Stimulated activated CD4-positive, alpha-beta T cell treated with anti-CD3 and anti-CD28 coated beads, Interleukin-4, amount 100 ng/mL, for 1 hour (primary cell): ENCODE measurements at places on chromosomes 7 and 10.

DNA sequence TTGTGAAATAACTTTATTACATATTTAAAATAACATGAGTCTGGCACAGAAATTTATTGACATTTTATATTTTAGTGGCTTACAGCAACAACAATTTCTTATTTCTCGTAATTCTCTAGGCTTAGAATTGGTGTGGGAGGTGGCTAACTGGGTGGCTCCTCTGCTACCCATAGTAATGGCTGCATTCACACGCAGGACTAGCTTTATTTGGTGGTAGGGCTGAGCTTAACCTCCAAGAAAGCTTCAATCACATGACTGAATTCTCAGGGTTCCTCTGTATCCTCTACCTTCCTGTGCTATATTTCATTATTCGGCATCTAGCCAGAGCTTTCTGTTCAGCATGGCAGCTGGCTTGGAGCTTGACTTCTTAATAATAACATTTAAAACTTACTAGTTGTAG lies 138.8 kb downstream of the ZWINT start:
- DNase-seq: no peak

GRCh38 chr10:68559841-68560185 lies 324 bp upstream of the TET1 start:
- DNase-seq: no peak

- no peak for DNase-seq
These were observed 694.1 kb downstream of the SUGCT start for GRCh38 chr7:40828686-40829600.

DNA sequence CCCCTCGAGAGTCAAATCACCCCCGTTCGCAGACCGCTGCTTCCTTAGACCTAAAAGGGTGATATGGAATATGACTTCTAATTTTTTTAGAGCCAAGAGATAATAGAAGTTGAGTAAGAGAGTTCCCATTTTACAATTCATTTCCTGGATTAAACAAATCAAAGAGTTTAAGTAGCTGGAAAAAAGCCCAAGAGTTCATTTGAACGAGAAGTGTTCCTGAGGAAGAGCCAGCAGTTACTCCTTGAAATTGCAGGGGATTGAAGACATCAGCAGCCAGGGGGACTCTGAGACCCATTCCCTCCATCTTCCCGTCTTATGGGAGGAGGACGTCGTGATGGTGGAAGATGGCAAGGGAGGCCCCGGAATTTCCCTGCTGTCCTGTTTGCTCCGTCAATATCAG lies 277.0 kb downstream of the WDR11 start:
- no peak for DNase-seq

DNA sequence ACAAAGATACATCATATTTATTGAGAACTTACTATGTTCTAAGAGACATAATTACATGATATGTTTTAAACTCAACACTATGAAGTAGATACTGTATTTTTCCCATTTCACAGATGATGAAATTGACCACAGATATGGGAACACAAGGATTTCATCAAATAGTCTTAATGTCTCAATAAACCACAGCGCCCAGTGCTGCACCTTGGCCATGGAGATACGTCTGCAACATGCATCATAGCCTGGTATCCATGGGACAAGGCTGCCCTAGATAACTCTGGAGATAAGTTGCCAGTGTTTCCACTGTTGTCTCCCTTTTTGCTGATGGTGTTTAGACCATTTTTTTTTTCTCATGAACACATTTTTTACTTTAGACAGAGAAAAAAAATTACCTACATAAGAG lies 97.5 kb downstream of the GNAT3 start:
- no peak for DNase-seq

DNA sequence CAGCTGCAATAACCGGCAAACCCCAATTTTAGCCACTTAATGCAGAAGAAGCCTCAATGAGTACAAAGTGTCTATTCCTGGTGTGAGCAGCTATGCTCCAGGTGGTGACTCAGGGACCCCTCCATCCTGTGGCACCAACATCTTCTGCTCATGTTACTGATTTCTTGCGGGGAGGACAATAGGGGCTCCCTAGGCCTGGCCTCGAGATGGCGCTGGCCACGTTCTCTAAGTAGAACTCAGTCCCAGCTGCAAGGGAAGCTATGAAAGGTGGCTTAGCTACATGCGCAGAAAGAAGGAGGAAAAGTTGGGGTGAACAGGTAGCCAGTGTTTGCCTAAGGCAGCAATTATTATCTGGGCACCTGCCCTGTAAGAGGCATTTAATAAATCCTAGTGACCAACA lies 6.6 kb downstream of the GJD4 start:
- DNase-seq: no peak

DNA sequence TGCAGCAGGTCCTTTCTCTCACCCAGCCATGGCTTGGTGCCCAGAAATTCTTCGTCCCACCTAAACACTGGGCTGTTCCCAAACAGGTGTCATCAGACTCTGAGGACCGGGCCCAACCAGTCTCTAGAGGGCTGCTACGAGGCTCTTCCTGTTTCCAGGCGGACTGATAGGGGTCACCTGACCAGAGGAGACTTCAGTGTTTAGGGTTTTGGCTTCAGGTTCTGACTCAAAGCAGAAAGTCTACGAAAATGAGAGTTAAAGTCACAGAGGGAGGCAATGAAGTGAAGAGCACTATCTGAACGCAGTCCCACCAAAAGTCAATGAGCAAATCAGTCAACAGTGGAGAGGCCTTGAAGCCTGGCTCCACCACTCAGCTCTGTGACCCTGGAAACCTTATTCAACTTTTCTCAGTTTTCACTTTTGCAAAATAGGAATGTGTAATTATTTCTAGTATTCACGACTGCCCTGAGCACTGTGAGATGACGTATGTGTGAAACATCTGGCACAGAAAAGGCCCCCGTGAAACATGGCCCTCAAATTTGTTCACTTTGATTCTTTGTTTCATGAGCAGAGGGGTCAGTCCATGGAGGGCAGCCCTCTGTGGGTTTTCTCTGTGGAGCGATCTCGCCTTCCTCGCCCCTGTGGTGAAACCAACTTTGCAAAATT lies 189.9 kb upstream of the PDE1C start:
- no peak for DNase-seq

- DNase-seq: no peak
These were observed 21.7 kb upstream of the NKX6-2 start for GRCh38 chr10:132807621-132808049.

DNA sequence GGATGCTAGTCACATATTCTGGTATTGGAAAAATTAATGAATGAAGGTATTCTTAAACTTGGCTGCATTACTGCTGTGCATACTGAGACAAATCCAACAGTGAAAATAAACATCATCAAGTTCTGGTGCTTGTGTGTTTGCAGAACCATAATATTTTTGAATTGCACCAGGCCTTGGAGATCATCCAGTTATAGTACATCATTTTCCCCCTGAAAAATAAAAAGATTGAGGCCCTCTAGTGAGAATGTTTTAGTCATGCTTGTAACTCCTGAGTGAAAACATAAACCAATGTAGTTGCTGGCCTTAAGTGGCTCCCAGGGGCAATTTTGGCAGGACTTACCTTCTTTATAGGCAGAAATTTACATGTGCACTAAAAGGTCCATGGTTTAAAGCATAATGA lies 218.8 kb upstream of the TMEM229A start:
- no peak for DNase-seq

GRCh38 chr10:60911216-60911615 lies 32.8 kb downstream of the RHOBTB1 start:
- no peak for DNase-seq

- no peak for DNase-seq
These were observed 51.0 kb downstream of the FBXW4 start for GRCh38 chr10:101644002-101644401.

GRCh38 chr7:143288836-143289235 lies 685 bp downstream of the CASP2 start:
- no peak for DNase-seq

DNA sequence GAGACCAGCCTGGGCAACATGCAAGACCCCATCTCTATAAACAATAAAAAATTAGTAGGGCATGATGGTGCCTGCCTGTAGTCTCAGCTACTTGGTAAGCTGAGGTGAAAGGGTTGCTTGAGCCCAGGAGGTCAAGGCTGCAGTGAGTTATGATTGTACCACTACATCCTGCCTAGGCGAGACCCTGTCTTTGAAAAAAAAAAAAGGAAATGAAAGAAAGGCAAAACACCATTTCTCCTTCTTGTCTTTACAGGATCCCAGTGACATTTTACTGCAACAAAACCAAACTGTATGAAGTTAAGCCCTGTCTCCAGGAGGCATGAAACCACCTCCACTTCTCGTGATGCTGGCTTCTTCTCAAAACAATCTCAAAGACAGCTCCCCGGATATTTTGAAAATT lies 29.9 kb upstream of the PBLD start:
- DNase-seq: no peak

- DNase-seq: no peak
These were observed 1.5 kb downstream of the EEPD1 start for GRCh38 chr7:36154255-36155212.

GRCh38 chr10:131902211-131902610 lies 1.4 kb downstream of the PPP2R2D start:
- DNase-seq: no peak

DNA sequence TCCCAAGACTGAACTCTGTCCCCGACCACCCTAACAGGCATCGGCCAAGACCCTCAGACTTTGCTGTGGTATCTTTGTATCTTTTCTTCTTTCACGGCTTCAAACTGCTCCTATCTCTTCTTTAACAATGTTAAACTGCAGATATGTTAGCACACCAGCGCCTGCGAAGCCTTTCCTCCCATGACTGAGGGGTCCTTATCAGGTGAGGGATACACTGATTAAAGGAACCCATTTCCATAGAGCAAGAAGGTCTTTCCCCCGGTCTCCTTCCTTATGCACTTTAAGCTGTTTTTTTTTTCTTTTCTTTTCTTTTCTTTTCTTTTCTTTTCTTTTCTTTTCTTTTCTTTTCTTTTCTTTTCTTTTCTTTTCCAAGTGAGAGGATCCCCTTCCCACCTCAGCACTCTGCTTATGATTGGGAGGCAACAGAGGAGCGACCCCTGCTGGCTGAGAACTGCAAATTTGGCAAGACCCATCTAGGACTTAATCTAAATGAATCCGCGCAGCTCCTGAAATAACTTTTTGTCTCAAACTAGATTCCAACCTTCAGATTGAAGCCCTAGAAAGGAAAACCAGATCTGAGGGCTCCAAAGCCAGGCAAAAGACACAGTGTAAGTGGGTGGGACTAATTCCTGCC lies 109.9 kb downstream of the ITGB8 start:
- no peak for DNase-seq

DNA sequence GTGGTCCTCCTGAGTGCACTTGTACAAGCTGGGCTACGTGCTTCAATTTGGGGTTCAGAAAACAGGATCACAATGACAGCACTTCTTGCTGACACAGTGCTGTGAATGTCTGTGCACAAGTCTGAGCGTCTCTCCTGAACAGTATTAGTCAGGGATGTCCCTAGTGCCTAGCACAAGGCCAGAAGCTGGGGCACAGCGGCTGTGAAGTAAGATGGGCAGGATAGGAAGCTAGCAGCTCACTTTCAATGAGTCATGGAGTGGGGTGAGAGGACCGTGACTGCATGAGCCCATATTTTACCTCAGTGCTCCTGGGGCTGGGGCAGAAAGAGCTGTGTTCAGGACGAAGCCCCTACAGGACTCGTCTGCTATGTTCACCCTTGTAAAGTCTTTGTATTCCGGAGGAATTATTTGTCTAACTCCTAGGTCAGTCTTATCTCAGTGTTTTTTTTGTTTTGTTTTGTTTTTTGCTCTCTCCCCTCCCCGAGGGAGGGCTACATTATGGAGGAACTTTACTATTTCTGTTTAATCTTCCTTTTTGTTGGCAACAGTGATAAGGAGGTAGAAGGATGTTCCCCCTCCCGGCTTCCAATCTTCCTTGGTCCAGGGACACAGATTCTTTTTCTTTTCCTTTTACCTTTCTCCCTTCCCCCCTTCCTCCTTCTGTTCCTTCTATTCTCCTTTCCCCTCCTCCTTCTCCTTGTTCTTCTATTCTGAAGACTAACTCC lies 2.8 kb upstream of the LRMDA start:
- DNase-seq: no peak

DNA sequence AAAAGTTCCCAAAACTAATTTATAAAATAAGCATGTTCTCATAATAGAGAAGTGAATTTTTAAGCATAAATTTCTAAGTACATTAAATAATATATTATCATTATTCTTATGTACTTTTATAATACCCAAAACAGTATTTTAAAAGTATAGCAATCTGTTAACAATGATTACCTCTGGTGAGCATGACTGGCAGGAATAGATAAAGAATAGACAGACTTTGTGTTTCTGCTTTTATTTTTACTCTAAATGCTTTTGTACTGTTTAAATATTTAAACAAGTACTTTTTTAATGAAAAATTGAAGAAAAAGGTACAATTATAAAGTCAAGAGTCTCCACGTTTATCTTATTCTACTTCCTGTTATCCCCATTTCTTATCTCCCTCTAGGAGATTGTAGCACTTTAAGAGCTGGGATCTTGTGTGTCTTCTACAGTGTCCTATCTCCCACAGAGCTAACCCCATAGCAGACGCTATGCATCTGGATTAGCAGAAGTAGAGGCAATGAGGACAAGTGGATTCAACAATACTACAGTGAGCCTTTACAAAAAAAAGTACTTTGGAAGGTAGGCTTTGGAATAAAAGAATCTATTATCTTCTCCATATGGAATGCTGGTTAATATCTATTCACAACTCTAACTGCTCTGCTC lies 42.9 kb downstream of the IDE start:
- no peak for DNase-seq

DNA sequence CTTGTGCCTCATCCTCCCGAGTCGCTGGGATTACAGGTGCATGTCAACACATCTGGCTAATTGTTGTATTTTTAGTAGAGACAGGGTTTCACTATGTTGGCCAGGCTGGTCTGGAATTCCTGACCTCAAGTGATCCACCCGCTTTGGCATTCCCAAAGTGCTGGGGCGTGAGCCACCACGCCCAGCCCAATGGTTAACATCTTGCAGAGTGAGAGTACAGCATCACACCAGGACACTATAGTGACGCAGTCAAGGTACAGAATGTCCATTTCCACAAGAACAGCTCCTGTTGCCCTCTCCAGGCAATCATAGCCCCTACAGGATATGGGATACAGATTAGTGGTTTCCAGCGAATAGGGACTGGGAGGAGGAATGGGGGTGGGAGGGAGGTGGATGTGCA lies 34.0 kb downstream of the MYO1G start:
- DNase-seq: no peak

GRCh38 chr10:78388331-78389050 lies 354.8 kb downstream of the RPS24 start:
- DNase-seq: no peak

GRCh38 chr10:2885288-2886278 lies 181.8 kb upstream of the PFKP start:
- no peak for DNase-seq

DNA sequence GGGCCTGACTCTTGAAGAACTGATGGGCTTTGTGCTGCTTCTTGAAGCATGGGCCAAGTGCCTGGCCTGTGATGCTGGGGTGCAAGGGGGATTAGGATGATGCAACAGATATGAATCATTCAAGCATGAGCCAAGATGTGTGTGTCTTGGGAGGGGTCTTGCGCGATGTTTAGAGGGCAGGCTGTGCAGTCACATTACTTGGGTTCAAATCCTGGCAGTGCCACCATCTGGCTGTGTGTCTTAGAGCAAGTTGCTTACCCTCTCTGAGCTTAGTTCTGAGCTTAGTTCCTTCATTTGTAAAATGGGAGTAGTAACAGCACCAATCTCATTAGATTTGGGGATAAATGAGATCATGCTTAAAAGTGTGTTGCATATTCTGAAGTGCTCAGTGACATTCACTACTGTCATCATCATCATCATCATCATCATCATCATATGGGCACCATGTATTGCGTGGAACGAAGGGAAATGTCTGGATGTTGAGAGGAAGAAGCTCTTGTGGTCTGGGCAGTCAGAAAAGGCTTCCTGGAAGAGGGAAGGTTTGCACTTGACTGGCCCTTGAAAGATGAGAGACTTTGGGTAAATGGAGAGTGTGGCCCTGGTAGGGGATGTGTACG lies 9.3 kb downstream of the UNC5B start:
- DNase-seq: no peak
